ENCODE measurements at places on chromosomes 5 and 9.

DNA sequence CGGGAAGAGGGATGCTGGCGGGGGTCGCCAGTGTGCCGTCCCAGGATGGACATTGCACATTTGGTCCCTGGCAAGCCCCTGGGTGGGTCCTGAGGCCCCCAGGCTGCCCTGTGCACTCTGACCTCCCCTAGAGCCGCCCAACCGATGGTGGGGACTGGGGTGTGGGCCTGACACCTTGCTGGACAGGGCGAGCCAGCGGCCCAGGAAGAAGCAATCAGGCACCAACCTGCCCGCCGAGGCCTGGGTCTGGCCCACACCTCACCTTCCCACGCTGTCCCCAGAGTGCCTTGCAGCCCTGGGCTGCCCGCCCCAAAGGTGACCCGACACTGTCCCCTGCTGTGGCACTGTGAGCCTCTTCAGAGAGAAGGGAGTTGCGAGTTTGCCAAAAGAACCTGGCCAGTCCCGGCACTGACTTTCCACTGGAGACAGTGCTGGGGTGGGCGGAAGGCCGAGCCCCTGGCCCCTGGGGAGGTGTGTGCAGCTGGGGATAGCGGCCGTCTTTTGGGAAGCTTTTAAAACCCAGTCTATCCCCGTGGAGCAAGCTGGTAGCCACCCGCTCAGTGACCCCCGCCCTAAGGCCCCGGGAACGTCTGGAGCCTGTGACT lies 12.0 kb upstream of the NRARP start:
- no peak for DNase-seq

- DNase-seq: no peak
Observed at GRCh38 chr9:36444203-36444602, 44.1 kb upstream of the RNF38 start.

GRCh38 chr9:31372799-31373587 lies 1011.5 kb upstream of the ACO1 start:
- DNase-seq: no peak

DNA sequence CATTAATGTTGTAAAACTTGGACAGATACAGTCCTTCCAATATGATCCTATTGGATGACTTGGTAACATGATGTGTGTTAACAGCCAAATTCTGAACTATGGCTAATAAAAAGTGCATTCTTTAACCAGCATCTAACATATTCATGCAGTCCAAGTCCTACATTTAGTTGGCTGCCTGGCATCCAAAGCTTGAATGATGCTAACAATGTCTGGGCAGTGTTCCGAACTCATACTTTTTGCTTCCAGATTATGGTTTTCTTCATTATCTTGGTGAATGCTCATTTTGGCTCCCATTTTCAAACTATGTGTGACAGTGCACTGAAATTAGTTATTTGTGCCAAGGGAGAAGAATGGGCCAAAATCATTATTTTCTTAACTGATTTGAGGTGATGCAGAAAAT lies 2.8 kb downstream of the FAM174A start:
- DNase-seq: no peak

DNA sequence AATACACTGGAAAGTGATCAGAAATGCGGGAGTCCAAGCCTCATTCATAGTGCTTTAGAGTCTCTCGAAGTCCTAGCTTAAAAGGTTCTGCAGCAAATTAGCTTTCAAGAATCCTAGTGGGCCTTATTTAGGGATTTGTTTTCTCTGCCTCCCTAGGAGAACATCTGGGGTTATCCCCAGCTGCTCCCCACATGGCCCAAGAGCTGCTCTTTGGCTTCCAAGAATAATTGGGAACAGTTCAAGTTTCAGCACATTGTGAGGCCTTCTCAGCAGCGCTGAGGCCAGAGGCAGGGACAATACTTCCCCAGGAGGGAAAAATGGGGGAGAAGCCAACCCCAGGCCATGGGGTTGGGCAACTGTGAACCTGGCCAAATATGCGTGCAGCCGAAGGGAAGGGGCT lies 108.7 kb downstream of the LIFR start:
- DNase-seq: no peak

DNA sequence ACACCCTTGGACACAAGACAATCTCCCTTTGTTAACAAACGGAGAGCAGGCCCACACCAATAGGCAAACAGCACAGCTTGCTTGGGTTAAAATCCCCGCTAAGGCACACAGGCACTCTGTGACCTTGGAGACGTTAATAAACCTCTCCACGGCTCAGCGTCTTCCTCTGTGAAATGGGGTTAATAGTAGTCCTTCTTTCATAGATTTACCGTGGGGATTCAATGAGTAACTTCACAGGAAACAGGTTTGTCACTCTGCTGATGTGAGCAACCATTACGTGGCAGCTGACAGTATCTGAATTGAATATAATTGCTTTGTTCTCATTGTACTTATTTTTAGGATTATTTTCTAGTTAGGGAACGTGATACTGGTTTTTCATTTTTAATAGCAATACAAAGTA lies 65.2 kb upstream of the ADRA1B start:
- no peak for DNase-seq

- DNase-seq: no peak
Observed at GRCh38 chr5:142743592-142744441, 26.4 kb upstream of the ARHGAP26 start.

DNA sequence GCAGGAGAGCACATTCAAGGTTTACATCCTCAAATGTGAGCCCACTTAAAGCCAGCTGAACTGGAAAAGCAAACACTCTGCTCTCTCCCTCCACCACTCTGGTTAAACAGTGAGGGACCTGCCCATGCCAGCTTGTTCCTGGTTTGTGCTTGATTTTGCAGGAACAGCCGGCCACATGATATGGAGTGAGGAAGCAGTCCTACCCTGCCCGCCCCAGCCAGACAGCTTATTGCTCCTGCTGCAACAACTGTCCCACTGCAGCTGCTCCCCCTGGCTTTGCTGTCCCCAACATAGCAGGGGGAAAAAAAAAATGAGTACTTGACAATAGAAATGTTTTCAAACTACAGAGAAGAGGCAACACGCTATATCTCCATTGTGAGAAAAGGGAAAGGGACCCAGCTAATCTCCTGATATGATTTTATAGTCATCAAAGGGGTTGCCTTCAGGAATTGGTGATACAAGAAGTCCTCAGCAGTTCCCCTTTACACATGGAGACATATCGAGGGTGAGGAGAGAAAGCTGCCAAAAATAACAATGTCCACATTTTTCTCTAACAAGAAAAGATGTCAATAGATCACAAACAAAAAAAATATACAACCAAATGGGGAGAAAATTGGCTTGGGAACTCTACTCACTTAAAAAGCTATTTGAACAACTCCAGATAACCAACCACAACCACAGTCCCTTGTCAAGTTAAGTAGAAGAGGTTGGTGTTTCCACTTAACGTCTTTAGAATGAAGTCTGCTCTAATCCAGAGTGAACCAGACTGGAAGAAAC lies 4.6 kb downstream of the MYO10 start:
- no peak for DNase-seq

GRCh38 chr5:176131771-176132170 lies 106.5 kb upstream of the SIMC1 start:
- no peak for DNase-seq

DNA sequence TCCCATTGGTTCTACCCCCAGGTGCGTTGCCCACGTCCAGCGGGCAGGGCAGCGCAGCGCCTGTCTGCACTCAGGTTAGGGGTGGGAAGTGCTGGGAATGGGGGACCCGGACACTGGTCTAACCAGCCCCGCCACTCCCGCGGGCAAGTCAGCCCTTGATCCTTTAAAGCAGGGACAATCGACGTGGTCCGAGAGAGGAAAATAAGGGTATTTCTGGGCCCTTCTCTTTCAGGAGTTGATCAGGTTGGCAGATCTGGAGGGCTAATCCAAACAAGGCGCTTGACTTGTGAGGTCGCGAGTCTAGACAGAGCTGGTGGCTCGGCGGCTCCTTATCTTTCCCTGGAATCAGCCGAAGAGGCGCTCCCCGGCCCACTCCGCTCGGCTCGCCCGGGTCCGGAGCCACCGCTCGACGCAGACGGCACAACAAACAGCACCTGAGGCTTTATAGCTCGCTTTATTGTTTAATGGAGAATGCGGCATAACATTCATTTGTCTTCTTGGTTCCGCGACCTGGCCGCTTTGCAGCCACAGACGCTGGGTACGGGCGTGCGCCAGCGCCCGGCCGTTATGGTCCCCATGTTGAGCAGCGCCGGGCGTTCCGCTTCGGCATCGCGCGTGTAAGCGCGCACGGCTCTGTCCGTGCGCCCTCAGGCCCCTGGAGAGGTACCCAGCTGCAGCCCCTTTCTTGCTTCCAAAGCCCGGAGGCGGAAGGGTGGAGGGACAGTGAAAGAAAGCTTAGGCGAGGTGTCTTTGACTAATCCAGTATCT lies 15.8 kb downstream of the ISL1 start:
- no peak for DNase-seq

GRCh38 chr5:128083811-128084227 lies 253 bp downstream of the SLC12A2 start:
- DNase-seq: no peak

DNA sequence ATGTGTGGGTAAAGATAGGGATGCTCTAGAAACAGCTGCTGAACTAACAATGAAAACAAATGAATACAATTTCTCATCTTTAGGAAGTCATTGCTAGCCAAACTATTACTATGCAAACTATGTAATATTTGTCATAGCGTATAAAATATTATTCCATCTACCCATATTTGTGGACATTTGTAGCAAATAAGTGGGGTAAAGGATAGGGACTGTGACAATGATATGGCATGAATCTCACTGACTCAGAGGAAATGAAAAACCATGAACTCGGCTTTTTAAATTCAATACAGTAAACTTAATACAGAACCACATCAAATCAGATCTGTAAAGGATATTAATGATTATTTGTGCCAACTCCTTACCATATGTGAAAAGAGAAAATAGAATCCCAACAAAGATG lies 16.7 kb upstream of the TAS2R1 start:
- no peak for DNase-seq

GRCh38 chr5:174547814-174548213 lies 176.6 kb upstream of the MSX2 start:
- no peak for DNase-seq

- no peak for DNase-seq
Observed at GRCh38 chr9:12753931-12754330, 20.9 kb upstream of the LURAP1L start.

GRCh38 chr5:121384359-121384758 lies 467.3 kb upstream of the FTMT start:
- no peak for DNase-seq

- no peak for DNase-seq
Observed at GRCh38 chr5:17910318-17910717, 276.1 kb downstream of the TAF11L14 start.

GRCh38 chr5:141585594-141585993 lies 33.2 kb downstream of the DIAPH1 start:
- DNase-seq: no peak

DNA sequence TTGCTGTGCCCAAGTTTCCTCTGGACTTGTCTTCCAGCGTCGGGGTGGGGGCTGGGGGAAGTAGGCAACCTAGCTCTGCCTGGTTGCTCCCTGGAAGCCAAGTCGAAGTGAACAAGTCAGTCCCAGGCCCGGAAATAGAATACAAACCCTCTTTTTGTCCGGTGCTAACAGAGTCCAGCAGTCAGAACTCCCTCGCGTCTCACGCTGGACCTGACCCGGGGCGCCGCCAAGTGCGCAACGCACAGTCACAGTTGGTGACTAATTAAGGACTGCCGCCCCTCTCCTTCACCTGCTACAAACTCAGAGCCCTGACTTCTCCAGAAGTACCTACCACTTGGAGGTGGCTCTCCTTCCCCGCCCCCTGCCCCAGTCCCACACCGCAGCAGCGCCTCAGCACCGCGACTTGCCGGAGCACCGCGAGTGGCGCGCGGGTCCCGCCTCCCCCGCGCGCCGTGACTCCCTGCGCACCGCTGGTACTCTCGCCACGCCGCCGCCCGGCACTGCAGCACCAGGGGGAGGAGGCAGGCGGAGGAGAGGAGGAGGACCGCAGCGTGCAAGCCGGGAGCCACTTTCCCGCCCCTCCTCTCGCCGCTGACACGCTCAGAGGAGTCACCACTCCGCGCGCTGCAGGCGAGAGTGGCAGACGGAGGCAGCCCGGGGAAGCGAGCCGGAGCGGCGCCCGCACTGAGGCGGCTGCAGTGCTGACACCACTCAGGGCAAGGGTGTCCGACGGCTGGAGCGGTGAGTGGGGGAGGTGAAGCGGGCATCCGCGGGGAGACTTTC lies at the start of gene SV2C:
Gene SV2C (plus strand): TSS at position 612 of the 783 bp plus-strand sequence. CDS start 48,368 bp downstream, outside the sequence.
- DNase-seq: no peak

DNA sequence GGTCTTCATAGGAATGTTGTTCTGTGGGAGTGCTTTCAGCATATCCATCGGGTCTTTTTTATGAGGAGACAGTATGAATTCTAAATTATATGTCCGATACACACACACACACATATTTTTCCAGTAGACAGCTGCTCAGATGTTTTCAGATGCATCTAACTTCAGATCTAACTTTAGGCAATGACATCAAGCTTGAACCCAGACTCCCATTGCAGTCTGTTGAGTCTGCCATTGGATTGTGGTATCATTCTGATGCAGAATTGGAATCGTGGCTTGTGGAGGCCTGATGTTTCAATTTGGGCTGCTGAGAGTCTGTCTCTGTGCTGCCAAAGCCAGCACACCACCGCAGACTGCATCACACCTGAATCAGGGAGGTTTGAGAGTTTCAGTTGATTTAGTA lies 376.4 kb downstream of the OSTF1 start:
- DNase-seq: no peak

GRCh38 chr5:119302916-119303897 lies 52.6 kb upstream of the TNFAIP8 start:
- DNase-seq: no peak

GRCh38 chr5:180339583-180340183 lies 13.5 kb downstream of the GFPT2 start:
- no peak for DNase-seq

DNA sequence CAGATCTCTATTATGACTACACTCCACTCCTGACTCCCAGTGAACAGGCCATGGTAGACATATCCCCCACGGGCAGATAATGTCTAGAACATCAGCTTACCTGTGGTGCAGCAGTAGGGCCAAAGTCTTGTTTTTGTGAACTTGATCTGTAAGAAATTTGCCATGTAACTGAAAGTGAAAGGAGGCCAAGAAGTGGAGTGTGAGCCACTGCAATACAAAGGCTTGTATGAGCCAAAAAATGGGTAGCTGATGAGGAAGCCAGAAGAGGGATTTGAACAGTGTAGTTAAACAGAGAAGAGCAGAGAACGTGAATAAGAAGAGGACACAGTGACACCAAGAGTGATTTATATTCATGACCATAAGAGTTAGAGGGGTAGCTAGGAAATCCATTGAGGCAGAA lies 361.7 kb downstream of the DMRT2 start:
- DNase-seq: no peak

GRCh38 chr5:52024359-52024758 lies 641.1 kb downstream of the ISL1 start:
- no peak for DNase-seq

DNA sequence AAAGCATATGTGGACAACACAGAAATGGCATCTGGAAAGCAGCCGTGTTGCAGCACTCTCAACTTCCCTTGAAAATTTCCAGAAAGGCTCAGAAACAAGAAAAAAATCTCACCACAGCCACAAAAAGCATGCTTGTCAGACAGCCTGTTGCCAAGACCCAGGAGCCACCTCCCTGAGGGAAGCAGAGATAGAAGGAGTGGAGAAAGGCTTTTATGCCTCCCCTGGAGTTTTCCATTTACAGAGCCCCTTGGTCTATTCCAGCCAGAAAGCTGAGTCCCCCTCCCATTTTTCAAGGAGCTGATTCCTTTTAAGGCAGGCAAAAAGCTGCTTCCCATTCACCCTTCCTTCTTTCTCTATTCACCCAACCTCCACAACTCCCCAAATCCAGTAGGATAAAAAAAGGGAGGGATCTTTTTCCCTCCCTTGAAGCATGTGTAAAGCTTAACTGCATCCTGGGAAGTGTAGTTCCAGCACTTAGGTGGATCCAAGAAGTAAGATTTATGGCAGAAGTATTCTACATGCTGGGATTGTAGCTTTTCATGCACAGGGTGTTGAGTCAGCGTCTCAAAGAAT lies 37.1 kb upstream of the PALM2AKAP2 start:
- no peak for DNase-seq

- no peak for DNase-seq
Observed at GRCh38 chr5:153700940-153701339, 210.5 kb downstream of the GRIA1 start.
